ENCODE measurements at places on chromosomes 3 and 15. TPM values are rescaled to one million over a fixed set of nuclear protein-coding genes. Genes with fewer than 3 reads are reported as not detected.

Gene SLC27A2
- total RNA-seq: 0.18 TPM

Gene CPEB1
- 19.5 TPM for total RNA-seq

Gene ITIH3
- 0.67 TPM for total RNA-seq

Gene COL8A1
- 0.13 TPM for total RNA-seq

Gene FHIT
- total RNA-seq: 2.2 TPM

Gene ASB14
- not detected for total RNA-seq

Gene CCRL2
- not detected for total RNA-seq

Data from Panc1 (cell line).